Aorta (tissue), 5 donors: ENCODE measurements at places on chromosomes 11 and 22.

GRCh38 chr22:33887173-33887572 lies 33.1 kb downstream of the LARGE1 start:
- no peaks in the 10 kb centered on the region for H3K36me3 ChIP-seq
- H3K4me3 ChIP-seq = no peak overlapping the region
- H3K4me1 ChIP-seq = no peaks in the 10 kb centered on the region
- H3K27me3 ChIP-seq = no peaks in the 10 kb centered on the region

DNA sequence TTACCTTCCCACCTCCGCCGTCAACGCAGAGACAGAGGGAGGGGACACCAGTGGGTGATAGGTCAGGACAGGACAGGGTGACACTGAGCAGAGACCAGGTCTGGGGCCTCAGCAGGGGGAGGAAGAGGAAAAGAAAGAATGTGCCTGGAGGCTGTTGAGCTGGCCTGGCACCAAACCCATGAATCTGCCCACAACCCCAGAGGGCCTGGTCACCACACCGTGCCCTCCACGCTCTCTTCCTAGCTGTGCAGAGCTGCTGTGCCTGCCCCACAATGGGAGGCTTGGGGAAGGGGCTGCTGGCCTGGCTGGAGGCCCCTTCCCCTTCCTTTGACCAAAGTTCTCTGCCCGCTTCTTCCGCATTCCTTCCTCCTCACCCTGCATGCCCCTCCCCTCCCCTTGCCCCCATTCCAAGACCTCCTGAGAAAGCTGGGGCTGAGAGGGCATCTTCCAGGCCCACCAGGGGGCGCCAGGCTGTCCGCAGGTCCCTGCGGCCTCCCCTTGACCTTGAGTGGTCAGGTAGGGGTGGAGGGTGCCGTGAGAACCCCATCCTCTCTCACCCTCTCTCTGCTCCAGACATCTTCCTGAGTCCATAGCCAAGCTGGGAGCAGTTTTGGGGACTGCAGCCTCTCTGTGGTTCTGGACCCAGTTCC lies 11.0 kb upstream of the CACNA1I start:
- H3K4me1 ChIP-seq = no peaks in the 10 kb centered on the region
- no peak for DNase-seq

DNA sequence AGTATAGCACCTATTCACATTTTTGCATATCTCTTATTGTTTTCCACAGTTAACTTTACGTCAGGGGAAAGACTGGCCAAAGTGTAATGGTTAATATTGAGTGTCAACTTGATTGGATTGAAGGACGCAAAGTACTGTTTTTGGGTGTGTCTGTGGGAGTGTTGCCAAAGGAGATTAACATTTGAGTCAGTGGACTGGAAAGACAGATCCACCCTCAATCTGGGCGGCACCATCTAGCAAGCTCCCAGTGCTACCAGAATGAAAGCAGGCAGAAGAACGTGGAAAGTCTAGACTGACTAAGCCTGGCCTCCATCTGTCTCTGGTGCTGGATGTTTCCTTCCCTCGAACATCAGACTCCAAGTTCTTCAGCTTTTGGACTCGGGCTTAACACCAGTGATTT lies 1900.7 kb upstream of the RAG2 start:
- DNase-seq = no peak
- no peak overlapping the region for H3K4me3 ChIP-seq
- no peaks in the 10 kb centered on the region for H3K27me3 ChIP-seq
- no peaks in the 10 kb centered on the region for H3K36me3 ChIP-seq
- H3K27ac ChIP-seq = no peak overlapping the region

DNA sequence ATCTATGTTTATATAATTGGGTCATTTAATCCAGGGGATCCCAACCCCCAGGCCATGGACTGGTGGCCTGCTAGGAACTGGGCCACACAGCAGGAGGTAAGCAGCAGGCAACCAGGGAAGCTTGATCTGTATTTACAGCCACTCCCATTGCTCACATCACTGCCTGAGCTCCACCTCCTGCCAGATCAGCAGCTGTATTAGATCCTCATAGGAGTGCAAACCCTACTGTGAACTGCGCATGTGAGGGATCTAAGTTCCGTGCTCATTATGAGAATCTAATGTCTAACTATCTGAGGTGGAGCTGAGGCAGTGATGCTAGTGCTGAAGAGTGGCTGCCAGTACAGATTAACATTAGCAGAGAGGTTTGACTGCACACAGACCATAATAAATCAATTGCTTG lies 32.8 kb downstream of the MS4A2 start:
- H3K4me3 ChIP-seq = no peak overlapping the region
- DNase-seq = no peak
- no peaks in the 10 kb centered on the region for H3K27me3 ChIP-seq
- no peaks in the 10 kb centered on the region for H3K36me3 ChIP-seq

DNA sequence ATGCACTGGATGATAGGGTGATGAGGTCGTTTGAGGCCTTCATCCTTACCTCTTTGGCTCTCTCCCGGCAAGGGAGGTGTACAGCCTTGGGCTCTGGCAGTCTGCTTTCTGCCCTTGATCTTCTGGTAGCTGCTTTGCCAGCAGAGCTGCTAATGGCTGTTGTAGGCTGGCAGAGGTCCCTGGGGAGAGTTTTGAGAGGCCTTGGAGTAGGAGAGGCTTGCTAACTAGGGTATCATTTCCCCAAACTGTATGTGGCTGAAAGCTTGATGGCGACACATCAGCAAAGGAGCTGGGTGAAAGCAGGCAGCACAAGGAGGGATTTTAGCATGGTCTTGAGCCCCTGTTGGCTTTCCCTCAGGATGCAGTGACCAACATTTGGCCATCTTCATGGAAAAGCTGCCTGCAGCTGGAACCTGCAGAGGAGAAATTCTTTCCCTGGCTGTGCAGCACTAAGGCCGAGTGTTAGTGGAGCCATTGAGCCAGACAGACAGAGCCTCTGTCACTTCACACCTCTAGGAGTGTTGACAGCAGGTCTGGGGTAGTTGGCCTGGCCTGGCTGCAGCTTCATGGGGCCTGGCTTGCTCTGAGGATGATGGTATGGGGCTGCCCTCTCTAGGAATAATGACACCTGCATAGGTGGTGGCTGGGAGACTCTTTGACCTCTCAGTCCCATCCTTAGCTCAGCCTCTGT lies 3.5 kb upstream of the AMPD3 start:
- no peak for DNase-seq
- H3K4me3 ChIP-seq = no peak overlapping the region
- no peak overlapping the region for H3K27ac ChIP-seq
- no peaks in the 10 kb centered on the region for H3K36me3 ChIP-seq

GRCh38 chr22:33539902-33540751 lies 380.1 kb downstream of the LARGE1 start:
- no peak overlapping the region for H3K27ac ChIP-seq
- peak; percentile 78 for DNase-seq
- no peaks in the 10 kb centered on the region for H3K4me1 ChIP-seq
- H3K27me3 ChIP-seq = no peaks in the 10 kb centered on the region
